ENCODE measurements at places on chromosomes 6 and 20.

DNA sequence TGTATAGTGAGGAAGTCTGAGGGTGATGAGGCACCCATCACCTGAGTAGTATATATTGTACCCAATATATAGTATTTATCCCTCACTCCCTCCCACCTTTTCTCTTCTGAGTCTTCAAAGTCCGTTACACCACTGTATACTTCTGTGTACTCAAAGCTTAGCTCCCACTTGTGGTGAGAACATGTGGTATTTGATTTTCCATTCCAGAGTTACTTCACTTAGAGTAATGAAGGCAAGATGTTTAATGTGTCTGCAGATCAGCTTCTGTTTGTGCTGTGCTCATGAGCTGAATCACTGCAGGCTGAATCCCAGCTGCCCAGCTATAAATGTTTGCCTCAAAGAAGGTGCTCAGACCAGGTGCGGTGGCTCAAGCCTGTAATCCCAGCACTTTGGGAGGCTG is 139.3 kb upstream of the FOXA2 start:
- no peak for DNase-seq

GRCh38 chr6:71400852-71401251 is 112.2 kb downstream of the OGFRL1 start:
- no peak for DNase-seq

GRCh38 chr20:35743693-35744491 is 1.8 kb upstream of the RBM39 start:
- no peak for DNase-seq

GRCh38 chr6:144234935-144235334 is 50.2 kb upstream of the UTRN start:
- DNase-seq: no peak

GRCh38 chr6:124203812-124204167 is 400.1 kb downstream of the NKAIN2 start:
- no peak for DNase-seq

GRCh38 chr6:124164343-124164742 is 360.7 kb downstream of the NKAIN2 start:
- no peak for DNase-seq

- no peak for DNase-seq
These were observed 7.8 kb upstream of the PLTP start for GRCh38 chr20:45919542-45920399.

DNA sequence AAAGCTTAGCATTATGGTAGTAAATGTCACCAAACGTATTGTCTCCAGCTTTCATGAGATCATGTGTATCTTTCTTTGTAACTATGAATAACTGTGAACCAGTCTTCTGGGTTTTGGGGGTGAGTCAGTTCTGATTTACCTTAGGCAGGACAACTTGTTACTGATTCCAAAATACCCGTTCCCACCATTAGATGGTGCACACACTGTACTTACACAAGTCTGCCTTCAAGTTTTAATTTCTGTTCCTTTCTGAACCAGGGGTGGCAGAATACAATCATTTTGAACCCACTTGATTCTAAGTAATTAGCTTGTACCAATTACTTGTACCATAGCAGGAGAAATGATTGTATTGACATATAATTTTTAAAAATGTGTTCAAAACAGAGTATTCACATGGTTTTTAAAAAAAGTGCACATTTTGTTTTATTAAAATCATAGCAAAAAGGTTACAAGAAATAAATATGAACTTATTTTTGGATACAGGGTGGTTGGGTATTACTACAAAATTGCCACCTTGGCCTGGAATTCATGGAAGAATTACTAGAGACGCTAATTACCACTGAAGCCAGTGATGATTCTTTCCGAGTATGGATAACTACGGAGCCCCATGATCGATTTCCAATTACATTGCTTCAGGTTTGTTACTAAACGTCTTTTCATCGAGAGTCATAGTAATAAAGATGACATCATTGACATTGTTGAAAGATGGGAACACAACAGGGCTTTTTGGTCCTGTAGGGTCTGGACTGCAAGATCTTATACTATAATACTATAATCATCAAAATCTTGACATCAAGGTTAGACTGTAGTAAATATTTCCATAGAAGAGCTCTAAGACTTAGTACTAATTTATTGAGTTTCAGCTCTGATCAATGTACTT is 75.2 kb upstream of the GLP1R start:
- DNase-seq: no peak

DNA sequence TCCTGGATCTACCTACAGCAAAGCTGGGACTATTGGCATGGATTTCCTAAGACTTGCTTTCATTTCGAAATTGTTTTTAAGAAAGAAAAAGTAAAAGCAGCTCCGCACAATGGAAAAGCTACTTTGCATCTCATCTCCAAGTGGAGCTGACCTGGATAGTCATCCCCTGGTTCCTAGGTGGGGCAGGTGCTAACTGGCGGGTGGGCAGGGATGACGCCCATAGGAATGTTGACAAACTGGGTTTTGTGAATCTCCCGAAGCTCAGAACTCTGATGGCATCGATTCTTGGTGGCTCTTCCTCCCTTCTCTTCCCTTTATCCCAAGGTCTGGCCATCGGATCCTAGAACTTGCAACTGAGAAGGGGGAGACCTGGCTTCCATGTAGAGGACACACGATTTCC is 12.4 kb upstream of the EZR start:
- DNase-seq: no peak

- no peak for DNase-seq
These were observed 594.5 kb upstream of the MAP3K7 start for GRCh38 chr6:91181416-91181815.

DNA sequence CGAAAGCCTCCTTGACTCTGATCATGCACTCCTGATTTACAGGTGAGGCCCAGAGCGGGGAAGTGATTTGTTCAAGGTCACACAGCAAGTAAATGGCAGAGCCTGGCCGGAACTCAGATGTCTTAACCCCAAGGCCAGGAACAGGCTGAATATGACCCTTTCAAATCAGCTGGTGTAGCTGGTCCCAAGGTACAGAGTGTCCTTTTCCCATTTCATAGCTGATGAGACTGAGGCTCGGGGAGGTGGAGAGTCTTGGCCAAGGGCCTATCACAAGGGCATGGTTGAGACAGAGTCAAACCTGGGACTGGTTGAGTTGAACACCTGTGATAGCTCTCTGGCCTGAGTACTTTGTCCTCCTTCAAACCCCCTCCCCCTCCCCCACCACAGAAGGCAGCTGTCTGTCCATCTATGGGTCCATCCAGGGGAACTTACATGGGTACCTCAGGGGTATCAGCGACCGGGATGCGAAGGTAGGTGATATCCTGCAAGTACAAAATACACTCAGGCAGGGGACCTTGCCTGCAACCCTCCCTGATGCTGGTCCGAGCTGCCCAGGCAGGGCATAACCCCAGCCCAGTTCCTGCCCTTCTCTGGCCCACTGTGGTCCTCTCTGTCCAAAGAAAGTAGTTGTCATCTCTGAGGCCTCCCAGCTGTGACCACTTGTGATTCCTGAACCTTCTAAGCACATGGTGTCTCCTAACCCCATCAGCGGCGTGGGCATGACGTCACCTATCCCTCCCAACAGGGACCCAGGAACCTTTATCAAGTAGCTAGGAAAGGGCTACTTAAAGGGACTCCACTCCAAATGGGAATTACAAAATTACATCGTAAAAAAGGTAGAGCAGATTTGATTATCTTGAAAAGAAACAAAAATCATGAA is 5.6 kb downstream of the DUSP15 start:
- DNase-seq: peak; percentile 65

DNA sequence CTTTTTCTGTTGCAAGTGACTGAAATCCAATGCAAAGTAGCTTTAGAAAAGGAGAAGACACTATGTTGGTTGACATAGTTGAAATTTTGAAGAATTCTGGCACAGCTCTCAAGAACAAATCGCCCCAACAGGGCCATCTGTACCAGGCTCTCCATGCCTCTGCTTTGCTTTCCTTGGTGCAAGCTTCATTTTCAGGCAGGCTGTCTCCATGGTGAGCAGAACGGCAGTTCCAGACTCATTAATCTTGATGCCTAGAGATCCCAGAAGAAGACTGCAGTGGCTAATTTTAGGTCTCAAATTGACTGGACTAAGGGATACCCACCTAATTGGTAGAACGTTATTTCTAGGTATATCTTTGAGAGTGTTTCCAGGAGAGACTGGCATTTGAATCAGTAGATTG is 950.7 kb upstream of the FLRT3 start:
- DNase-seq: no peak

DNA sequence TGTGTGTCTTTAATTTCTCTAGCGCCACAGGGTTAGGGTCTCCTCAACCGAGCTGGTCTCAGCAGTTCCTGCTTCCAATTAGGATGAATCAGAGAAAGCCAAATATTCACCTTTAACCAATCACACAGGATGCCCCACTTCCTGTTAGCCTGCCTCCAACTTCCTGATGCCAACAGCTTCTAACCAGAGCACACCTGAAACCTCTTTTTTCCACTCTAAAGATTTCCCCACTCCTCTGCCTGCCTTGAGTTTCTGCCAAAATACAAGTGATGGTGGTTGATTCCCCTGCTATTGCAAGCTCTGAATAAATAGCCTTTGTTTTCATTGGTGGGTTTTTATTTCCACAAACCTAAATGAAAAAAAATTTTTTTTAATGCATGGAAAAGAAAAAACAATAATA is 144.7 kb upstream of the UST start:
- DNase-seq: no peak
